ENCODE measurements at places on chromosomes 2 and 18.

- DNase-seq = no peak
Measured at GRCh38 chr18:3211236-3211992, 8.4 kb downstream of the MYOM1 start.

DNA sequence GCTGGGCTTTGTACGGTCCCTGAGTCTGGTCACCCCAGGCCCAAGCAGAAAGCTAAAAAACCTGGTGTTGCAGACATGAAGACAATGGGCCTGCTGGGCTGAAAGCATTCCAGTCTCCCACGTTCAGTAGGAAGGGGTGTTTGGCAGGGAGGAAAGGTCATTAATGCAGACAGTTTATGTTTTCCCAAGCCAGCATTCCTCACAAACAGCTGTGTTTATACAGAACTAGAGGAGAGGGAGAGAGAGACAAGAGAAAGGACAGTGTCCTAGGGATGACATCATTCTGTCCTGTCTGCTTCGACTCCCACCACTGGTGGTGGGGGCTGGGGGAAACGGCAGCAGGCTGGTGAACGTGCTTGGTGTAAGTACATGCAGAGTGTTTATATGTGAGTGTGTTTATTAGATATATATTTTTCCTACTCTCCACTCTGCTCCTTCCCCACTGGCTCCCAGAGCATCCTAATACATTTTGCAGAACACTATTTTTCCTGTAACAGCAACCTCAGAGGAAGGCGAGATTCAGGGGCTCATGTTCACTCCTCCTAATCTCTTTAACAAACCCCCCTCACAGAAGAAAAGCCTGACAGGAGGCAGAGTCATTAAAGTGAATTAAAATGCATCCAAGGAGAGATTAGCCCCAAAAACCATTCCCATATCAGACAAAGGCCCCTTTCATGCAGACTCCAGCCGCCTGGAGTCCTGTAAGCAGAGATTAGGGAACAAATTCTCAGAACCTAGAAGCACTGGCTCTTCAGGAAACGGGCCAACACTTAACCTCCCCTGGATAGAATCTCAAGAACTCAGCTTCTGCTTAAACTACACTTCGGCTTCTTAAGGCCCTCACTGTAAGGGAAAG, 380.4 kb downstream of the TNS1 start:
- no peak for DNase-seq

DNA sequence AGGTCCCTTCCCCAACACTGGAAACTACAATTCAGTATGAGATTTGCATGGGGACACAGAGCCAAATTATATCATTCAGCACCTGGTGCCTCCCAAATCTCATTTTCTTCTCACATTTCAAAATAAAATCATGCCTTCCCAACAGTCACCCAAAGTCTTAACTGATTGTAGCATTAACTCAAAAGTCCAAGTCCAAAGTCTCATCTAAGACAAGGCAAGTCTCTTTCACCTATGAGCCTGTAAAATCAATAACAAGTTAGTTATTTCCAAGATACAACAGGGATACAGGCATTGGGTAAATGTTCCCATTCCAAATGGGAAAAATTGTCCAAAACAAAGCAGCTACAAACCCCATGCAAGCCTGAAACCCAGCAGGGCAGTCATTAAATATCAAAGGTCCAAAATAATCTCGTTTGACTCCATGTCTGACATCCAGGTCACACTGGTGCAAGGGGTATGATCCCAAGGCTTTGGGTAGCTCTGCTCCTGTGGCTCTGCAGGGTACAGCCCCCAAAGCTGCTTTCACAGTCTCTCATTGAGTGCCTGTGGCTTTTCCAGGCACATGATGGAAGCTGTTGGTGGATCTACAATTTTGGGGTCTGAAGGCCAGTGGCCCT, 1370.1 kb upstream of the DDX18 start:
- DNase-seq = no peak

DNA sequence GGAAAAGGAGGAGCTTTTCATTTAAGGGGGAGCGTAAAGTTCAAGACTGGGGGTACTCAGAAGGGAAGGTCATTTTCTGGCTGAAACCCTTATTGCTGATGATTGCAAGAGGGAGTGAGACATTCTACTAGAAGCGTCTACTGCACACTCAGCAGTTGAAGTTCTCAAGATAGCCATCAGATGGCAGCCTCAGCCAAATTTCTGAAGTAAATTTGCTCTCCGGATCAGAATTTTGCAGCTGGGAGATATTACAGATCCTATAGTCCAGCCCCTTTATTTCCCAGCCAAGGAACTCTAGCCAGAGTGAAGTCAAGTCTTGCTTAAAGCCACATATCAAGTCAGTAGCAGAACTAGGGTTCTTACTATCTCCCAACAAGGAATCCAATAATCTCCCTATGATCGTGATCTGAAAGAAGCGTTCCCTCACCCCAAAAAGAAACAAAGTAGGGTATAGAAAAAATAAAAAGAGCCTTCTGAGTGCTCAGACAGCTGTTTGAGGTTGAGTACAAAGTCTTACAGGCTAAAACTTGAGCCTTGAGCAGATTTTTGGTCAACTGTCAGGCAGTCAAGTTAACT, 24.0 kb downstream of the RAX start:
- no peak for DNase-seq

DNA sequence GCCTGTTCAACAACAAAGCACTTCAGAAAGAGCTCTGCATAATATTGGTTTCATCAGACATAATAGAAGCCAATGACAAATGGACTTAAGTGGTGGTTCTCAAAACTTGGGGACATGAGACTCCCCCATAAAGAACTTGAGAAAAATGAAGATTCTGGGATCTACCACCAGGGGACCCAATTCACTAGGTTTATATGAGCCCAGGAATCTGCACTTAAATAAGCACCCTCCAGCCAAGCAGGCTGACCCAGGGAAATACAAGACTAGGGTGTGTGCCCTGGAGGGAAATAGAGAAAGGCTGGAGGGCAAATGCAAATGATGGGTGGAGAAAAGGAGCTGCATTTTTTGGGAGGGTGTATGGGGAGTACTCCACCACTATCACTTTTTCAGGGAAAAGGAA, 52.5 kb downstream of the SATB2 start:
- DNase-seq = no peak

GRCh38 chr2:220660277-220661145, 911.6 kb downstream of the EPHA4 start:
- DNase-seq = no peak

DNA sequence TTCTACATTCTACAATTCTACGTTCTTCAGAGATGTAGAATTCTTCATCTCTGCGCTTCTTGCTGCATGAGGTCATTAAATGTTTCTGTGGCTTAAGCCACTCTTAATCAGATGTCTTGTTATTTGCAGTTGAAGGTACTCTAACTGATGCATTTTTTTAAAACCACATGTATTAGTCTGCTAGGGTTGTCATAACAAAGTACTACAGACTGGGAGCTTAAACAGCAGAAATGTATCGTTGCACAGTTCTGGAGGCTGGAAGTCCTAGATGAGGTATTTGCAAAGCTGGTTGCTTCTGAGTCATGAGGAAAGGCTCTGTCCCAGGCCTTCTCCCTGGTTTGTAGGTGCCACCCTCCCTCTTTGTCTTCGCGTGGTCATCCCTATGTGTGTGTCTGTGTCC, 176.3 kb upstream of the GLI2 start:
- no peak for DNase-seq

DNA sequence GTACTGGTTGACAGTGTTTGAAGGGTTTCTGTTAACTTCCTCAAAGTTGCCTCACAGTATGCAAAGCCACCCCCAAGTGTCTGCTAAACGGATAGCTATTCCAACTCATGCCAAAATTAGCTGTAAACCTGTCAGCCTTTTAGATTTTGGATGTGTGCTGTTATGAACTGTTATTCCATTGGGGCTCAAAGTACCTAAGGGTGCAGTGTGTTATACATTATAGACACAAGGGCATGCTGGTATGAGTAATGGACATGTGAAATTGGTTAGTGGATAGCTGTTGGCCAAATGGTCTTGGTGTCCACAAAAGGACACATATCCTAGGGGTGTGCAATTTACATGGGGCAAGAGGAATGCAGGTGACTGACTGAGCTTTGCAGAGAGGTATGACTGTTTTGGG, 33.7 kb upstream of the CCBE1 start:
- DNase-seq = no peak

DNA sequence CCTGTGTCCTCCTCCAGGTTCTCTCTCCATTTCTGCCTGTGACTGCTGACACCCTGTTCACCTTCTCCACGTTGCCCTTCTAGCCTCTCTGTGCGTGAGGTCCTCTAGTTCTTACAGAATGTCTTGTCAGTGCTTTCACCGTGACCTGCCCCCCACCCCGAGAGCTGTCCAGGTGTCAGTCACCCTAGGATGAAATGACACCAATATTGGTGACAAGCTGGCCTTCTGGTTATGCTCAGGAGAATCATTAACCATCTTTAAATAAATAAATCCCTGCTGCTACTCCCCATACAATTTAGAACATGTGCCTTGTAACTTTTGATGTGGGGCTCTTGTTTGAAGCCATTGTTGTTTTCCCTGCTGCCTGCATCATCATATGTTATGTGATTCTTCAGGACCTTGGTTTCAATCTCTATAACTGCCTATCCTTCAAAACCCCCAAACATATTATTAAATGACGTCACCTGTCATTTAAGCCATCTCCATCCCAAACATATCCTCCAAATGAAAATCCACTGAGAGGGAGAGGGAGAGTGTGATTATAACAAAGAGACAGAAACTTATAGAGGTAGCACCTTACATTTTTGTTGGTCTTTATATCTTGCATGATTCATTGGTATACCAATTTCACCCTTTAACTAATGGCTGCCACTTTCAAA, 496.3 kb downstream of the PARD3B start:
- DNase-seq = no peak

DNA sequence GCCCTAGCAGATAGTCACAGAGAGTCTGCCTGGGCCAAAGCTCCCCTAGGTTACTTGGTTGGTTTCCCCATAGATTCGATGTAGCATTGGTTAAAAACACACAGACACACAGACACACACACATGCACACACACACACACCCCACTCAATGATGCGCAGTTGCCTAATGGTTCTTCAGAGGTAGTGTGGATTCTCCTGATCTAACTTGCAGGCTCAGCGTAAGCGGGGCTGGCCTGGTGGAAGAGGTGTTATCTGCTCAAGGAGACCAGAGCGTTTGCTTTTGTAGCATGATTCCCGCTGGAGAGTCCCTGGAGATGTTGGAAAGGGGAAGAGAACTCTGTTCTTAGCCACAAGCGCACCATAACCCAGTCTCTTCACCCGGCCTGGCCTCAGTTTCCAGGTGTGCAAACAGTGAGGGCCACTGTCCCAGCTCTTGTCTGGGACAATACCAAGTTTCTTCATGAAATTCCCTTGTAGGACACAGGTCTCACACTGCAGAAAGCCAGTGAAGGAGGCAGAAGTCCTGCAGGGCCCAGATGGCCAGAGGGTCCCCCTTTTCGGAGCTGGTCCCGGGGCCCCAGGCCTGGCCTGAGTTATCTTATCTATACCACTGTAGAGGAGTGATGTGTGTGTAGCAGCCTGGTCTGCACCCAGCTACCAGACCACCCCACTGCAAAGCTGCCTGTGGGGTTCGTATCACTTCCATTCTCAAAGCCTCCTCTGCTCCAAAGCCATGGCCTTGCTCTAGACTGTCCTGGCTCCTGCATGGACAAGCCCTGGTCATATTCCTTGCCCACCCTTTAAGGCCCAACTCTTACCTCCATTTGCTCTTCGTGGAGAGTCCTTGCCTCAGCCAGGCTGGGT, 3.7 kb downstream of the ACKR3 start:
- no peak for DNase-seq

GRCh38 chr2:68193787-68194372, 36.2 kb downstream of the PNO1 start:
- no peak for DNase-seq

DNA sequence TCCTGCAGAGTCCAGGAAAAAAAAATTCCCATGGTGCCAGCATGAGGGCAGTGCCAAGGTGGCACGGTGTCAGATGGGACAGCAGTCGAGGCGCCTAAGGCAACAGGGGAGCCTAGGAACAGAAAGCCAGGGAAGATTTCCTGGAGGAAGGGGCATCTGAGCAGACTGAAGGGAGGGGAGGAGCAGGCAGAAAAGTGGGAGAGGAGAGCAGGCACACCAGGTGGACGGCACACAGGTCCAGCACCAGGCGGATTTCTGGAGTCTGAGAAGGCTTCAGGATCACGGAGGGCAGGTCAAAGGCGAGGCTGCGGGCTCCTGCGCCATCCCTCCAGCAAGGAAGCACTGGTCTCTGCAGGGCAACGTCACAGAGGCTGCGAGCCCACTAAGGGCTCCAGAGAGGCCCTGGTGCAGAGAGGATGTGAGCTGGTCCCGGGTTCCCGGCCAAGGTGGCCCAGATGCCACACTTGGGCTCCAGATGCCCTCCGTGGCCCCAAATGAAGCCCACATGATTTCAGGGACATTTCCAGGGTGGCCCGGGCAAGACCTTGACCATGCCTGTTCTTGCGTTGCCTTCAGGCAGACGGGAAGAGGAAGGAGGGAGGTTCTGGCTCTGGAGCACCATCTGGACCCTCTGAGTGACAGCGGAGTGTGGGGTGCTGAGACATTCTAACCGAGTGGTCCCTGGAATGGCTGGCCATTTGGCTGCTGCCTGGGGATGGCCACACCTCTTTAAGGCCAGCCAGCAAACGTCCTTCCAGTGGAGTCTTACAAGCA, 4.1 kb downstream of the HS6ST1 start:
- DNase-seq = no peak

DNA sequence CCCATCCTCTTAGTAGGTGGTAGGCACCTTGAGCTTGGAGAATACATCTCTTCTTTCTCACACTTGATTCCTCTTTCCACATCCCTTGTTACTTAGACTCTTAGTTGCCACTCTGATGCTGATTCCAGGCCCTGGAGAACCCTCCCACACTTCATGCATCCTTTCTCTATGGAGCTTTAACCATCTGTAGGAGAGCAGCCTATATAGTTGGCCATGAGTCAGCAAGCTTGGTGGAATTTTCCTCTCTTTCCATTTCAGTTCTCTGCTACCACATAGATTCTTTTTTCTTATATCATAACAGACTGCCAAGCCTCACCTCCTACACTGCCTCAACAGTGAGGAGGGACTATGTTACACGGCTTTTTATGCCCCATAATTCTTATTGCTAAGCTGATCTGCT, 851.6 kb upstream of the CDH2 start:
- no peak for DNase-seq

GRCh38 chr2:221559991-221560390, 12.1 kb downstream of the EPHA4 start:
- no peak for DNase-seq

DNA sequence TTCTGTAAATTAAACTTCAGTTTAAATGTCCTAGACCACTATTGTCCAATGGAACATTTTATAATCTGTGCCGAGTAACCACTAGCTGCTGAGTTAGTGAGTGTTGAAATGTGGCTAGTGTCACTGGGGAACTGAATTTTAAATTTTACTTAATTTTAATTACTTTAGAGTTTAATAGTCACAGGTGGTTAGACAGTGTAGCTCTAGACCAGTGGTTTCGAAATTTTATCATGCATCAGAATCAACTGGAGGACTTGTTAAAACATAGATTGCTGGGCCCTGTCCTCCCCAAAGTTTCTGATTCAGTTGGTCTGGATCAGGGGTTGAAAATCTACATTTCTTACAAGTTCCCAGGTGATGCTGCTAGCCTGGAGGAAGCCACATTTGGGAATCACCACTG, 110.4 kb downstream of the FMNL2 start:
- no peak for DNase-seq

- DNase-seq = no peak
Measured at GRCh38 chr2:181988154-181988924, 2.7 kb downstream of the PPP1R1C start.

GRCh38 chr18:12013186-12013916, 32.0 kb downstream of the IMPA2 start:
- DNase-seq = no peak

- no peak for DNase-seq
Measured at GRCh38 chr2:209476367-209477208, 52.7 kb downstream of the MAP2 start.
